Hepatocyte (in vitro differentiated cells): ENCODE measurements at places on chromosomes 12 and 14. TPM values are rescaled to one million over a fixed set of nuclear protein-coding genes. Genes with fewer than 3 reads are reported as not detected.

DNA sequence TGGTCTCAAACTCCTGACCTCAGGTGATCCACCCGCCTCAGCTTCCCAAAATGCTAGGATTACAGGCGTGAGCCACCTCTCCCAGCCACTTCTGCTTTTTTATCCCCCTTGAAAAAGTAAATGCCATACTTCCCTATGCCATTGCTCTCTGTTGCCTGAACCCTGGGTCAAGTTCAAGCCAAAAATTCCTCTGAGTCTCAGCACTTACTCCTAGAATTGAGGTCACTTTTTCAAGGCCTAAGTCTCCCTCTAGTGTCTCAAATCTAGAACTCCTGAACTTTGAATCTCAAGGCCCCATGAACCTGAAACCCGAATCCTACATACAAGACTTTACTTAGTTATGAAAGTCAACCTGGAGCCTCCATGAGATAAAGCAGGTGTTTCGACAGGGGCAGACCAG lies 1.4 kb upstream of the APOBEC1 start:
- DNase-seq = no peak

DNA sequence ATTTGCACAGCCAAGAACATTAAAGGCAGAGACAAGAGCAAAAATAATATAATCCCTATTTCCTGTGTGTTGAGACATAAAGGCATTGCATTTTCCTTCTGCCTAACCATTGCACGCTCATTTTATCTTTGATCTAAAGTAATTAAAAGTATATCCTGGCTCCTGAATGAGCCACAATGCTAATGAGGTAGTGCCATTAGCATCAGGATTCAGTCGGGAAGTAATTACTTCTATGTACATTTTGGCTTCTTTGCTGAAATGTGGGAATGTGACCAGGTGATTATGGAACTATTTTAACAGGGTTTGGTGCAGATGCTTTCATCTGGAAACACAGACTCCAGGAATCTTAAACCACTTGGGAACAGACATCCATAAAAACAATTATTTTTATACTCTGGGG lies 77.4 kb downstream of the TMTC1 start:
- no peak for DNase-seq

MTRFR gene
- polyA plus RNA-seq = 13.3 and 20.9 TPM in 2 replicates

DNA sequence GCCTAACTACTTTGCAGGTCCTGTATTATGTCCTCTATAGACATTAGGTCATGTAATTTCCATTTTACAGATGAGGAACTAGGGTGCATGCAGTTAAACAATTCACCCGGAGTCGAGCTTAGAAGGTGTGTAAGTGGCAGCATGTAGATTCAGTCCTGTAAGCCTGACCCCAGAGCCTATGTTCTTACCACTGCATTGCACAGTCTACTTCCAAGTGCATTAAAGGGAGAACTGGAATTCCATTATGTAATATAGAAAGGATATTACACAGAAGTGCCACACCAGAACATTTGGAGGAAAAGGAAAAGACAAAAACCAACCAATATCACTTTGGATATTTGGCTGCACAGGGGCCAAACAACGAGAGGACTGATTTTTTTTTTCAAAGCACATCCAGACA lies 1.2 kb downstream of the GLT8D2 start:
- DNase-seq = no peak

- peak; percentile 87 for DNase-seq
Measured at GRCh38 chr14:75711796-75712211, 50.8 kb downstream of the TTLL5 start.

DNA sequence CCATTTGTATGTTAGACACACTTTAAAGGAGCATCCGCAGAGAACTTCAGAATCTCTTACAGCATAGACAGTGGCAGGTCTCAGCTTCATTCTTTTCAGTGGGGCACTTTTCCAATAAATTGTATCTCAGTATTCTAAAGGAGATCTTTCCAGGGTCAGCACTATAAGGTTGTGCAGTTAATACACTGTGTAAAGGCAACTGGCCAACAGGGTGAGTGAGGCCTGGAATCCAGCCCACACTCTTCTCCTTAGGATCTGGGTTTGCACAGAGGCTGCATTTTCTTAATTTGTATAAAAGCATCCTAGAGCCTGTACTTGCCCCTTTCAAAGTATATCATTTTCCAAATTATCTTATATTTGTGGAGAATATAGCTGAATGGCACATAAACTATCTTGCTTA lies 94.2 kb downstream of the MYF5 start:
- no peak for DNase-seq

DNA sequence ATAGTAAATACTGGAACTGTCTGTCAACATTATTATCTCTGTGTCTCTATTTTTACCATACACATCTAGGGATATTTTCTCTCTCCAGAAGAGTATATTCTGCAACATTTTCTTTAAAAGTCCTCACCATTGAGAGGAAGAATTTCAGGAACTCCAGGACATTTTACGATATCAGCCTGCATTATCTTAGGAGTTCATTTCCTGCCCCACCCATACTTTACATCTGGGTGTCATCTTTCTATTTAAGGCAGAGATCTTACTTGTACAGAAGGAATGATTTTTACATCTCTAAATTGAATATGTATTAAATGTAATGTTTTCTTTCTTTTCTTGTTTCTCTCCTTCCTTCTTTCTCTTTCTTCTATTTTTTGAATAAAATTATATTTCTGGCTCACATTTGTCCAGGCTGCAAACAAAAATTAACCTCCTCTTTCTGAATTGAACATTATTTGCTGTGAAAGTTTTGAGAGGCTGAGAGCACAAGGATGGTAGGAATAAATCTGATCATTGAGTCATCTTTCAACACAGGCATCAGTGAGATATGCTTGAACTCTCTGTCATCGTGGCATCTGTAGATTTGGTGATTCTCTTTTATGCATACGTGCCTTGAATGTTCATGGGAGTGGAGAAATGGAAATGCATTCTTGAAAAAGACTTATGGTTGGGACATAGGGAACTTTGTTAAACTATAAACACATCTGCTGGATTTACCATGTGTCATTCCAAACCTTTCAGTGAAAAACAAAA lies 753.6 kb downstream of the SLC16A7 start:
- no peak for DNase-seq

KRT78 gene
- polyA plus RNA-seq = not detected in 2 replicates

DNA sequence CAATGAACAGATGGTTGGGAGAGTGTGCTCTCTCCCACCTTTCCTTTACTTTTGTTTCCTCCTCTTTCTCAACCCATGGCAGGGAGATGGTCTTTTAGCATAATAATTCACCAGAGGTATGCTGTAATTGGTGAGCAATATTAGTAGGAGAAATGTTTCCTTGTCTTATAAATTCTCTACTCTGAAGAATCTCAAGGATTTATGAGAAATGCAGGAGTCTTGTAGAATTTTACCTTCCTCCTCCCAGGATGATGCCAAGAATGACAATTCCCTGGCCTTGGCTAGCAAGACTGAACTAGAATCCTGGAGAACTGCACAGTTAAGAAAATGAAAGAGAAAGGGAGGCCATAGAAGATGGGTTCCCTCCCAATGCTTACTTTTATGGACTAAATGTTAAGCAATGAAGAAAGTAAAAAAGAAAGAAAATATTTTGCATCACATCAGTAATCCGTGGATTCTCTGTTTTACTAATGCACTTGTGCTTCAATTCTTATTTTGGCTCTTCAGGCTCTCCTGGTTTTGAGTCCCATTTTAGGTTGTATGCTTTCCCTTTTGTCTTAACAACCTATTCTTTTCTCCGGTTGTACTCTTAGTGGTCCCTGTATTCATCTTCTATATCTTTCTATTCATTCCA lies 192.9 kb upstream of the GARIN6 start:
- DNase-seq = no peak

KLRD1 gene
- polyA plus RNA-seq = 0.69 and 0.70 TPM in 2 replicates

- peak; percentile 49 for DNase-seq
Measured at GRCh38 chr14:32469388-32470160, 140.5 kb downstream of the AKAP6 start.

DNA sequence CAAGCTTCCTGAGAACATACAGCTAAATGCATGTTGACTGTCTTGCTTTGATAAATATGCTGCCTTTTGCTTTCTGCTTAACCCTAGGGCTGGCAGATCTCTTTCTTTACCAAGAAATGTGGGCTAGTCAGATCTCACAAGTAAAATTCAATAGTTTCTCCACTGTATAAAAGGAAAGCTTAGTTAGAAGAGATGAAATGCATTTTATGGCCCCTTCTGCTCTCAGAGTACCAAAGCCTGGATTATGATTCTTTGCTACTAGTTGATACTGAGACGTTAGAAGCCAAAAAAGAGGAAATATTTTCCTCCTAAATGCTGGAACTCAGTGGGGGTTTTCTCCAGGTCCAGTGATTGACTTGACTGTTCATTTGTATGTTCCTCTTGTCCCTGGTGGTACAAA lies 552.7 kb downstream of the SNAPC1 start:
- DNase-seq = no peak

GRCh38 chr12:94832780-94833681 lies 170.5 kb downstream of the NDUFA12 start:
- peak; percentile 49 for DNase-seq

GRCh38 chr12:49885118-49885517 lies 18.6 kb downstream of the FAIM2 start:
- no peak for DNase-seq

GRCh38 chr12:71731439-71732356 lies 23.0 kb upstream of the RAB21 start:
- DNase-seq = peak; percentile 7

GRCh38 chr12:44381341-44381740 lies 494.8 kb downstream of the NELL2 start:
- no peak for DNase-seq

NTN4 gene
- polyA plus RNA-seq = 20.2 and 23.5 TPM in 2 replicates

GRCh38 chr12:105162174-105162573 lies 54.6 kb downstream of the WASHC4 start:
- no peak for DNase-seq

- DNase-seq = no peak
Measured at GRCh38 chr12:718756-719102, 33.6 kb upstream of the WNK1 start.

UBR7 gene
- 12.1 and 13.1 TPM in 2 replicates for polyA plus RNA-seq

GRCh38 chr12:76084863-76085519 lies 506 bp upstream of the NAP1L1 start:
- DNase-seq = peak; percentile 89

- no peak for DNase-seq
Measured at GRCh38 chr14:23113431-23114119, 5.5 kb downstream of the CEBPE start.
